DMS153 (cell line): ENCODE measurements at places on chromosomes 16 and 17.

DNA sequence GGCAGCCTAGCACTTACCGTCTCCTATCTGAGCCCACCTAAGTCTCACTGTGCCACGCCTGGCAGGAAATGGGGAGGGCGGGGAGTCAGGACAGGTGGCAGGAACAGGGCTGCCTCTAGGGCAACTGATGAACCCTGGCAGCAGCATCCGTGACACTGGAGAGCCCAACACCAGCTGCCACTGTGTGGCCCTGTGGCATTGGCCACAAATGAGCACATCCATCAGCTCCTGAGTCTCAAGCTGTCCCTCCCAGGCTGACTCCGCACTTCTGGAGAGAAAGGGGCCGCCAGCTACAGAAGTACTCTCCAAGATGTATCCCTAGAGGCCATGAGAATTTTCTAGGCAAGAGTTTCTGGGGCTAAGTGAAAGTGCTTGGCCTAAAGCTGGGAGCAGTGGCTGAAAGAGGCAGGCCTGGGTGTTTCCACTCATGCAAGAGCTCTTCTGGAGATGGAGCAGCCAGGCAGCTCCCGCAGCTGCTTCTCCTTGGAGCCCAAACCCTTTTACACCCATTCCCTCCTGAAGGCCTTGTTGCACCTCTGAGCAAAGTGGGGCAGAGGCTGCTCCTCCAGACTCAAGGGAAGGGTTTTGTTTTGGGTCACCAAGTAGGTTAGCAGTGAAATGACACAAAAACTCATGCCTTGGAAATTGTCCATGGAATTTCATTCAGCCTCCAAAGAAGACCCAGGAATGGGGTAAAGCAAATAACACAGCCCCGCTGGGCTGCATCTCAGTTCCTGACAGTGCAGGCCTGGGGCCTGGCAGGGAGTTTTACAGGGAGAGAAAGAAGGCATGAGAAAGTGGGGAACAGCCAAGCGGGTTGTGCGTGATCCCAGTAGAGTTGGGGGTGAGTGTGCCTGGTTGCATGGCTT, 25.8 kb downstream of the PEMT start:
- no peak for DNase-seq

GRCh38 chr17:39995438-39995837, 14.8 kb downstream of the PSMD3 start:
- no peak for DNase-seq

GRCh38 chr17:2749784-2750181, 331 bp upstream of the CCDC92B start:
- DNase-seq: no peak

- no peak for DNase-seq
These were observed 57.1 kb downstream of the SCNN1B start for GRCh38 chr16:23359092-23359760.

DNA sequence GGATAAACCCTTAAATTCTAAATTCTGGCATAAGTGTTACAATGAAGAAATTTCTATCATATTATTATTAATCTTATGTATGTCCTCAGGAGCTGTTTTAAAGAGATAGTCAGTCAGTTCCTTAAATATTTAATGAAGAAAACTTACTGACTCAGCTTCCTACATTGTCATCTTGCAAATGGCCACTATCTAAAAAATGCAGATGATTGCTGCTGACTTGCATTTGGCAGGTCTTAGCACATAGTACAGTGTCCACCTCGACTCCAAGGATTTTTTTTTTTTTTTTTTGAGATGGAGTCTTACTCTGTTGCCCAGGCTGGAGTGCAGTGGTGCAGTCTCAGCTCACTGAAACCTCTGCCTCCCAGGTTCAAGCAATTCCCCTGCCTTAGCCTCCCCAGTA, 55.1 kb upstream of the CORO6 start:
- no peak for DNase-seq

- no peak for DNase-seq
These were observed 224.2 kb downstream of the CYB561 start for GRCh38 chr17:63221939-63222338.

- no peak for DNase-seq
These were observed 124.0 kb downstream of the ABCA8 start for GRCh38 chr17:68831170-68831569.

GRCh38 chr17:75394332-75394918, 11.1 kb downstream of the GRB2 start:
- DNase-seq: no peak

DNA sequence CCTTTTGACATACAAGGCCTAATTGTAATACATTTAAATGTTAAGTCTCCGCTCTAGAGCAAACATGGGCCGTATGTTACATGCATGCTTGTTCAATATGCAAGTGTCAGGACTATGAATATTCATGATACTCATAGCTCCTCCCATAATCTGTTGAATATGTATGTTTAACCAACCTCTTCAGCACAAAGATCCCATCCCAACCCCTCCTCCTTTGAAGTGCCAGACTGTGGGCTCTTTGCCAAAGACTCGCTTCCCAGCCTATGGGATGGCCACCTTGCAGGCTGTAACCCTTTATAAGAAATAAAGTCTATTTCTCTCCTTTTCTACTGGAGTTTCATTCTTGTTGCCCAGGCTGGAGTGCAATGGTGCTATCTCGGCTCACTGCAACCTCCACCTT, 156.2 kb downstream of the ABCC12 start:
- DNase-seq: no peak

- DNase-seq: no peak
These were observed 105.1 kb upstream of the SDK2 start for GRCh38 chr17:73749337-73749823.

DNA sequence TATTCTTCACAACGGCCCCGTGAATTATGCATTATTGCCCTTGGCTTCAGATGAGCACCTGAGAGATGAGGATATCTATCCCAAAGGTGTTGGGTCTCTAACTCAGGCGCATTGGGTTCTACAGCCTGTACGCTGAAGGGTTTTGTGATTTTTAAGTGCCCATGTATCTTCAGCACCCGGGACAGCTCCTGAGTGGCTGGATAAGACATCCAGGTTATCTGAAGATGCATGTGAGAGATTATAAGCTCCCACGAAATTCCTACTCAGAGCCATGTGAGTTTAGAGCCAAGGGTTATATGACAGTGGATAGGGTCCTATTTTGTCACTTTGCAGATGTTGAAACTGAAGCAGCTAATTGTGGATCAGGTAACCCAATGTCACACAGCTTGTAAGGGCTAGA, 612.3 kb upstream of the EEF2KMT start:
- DNase-seq: no peak

DNA sequence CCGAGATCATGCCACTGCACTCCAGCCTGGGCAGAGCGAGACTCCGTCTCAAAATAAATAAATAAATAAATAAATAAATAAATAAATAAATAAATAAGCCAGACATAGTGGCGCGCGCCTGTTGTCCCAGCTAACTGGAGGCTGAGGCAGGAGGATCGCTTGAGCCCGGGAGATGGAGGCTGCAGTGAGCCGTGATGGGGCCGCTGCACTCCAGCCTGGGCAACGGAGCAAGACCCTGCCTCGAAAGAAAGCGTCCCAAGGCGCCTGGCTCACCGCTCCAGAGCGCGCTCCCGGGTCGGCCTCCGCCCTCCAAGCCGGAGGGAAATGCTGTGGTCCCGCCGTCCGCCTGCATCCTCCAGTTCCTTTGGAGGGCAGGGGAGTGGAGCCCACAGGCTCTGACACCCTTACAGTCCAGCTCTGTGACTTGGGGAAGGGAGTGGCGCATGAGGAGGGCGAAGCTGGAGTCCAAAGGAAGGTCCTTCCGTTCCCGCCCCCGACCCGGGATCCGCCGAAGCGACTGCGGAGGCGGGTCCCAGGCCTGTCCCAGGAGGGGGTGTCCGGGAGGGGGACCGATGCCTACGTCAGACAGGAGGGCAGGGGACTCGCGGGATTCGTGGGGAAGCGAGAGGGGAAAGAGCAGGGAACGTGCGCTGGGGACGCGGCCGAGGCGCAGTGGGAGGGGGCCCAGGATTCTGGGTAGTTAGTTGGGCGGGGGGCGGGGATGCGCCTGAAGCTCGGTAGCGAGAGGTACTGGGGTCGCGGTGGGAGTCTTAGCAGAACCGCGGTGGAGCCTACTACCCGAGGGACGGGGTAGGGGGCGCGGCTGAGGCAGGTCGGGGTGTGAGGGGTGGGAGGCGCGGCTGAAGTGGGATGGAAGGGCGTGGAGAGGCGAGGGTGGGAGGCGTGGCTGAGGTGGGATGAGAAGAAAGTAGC, 8.4 kb upstream of the TRPV2 start:
- DNase-seq: no peak

DNA sequence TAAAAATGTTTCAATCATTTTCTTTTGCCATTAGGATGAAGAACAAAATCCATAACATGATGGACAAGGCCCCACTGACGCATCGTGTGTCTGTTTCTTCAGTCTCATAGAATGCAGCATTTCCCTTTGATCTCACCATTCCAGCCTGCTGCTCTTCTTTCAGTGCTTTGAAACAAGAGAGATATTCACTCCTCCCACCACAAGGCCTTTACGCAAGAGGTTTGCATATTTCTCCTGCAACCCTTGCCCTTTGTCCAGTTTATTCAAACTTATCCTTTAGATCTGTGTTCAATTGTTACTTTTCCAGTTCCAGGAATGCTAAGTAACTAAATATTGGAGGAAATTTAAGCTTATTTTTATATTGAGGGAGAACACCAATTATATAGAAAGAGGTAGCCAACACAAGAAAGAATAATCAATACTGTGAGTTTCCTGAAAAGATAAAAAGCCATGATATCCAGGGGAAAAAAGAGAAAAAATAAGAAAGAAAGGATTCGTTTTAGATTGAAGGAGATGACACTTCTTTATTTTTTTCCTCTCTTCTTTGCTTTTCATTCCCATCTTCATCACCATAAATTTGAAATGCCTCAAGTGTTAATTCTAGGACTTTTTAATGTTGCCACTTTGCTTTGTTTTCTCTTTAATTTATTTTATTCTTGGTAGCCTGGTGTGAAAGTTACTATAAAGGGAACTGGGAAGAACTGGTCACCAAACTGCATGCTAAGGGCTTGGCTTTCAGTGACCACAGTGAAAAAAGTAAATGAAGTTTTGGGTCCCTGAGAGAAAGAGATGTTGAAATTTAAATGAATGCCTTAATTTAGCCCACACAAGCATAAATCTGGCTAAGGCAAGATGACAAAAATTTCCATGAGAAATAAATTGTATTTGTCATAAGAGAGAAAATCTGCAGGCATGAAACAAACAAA, 102.1 kb downstream of the KIF2B start:
- no peak for DNase-seq

DNA sequence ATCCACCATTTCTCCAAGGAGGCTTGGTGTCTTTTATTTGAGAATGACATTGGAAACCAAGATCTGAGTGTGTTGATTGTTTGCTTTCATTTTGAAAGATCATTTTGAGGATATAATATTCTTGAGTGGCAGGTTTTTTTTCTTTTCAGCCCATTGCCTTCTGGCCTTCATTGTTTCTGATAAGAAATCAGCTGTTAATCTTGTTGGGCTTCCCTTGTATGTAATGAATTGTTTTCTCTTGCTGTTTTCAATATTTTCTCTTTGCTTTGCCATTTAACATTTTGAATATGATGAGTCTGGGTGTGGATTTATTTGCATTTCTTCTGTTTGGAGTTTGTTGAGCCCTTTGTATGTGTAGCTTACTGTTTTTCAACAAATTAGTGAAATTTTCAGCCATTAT, 22.0 kb downstream of the PRSS54 start:
- DNase-seq: no peak

DNA sequence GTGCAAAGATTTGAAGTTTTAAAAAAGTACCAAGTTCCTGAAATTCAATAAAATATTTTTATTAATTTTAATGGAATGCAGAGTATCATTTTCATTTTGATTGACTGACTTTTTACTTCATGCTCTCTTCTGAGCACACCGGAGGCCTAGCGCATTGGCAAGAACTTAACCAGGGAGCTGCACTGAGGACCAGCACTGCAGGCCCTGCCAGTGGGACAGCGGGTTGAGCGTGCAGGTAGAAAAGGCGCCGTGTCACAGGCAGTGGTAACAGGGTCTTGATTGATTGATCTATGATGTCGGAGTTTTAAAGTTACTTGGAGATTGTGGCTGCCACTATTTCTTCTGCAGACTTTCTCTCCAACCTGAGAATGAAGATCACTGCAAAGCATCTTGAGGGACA, 43.7 kb downstream of the WDR45B start:
- no peak for DNase-seq

GRCh38 chr17:77744066-77744988, 214.2 kb upstream of the TNRC6C start:
- DNase-seq: no peak

DNA sequence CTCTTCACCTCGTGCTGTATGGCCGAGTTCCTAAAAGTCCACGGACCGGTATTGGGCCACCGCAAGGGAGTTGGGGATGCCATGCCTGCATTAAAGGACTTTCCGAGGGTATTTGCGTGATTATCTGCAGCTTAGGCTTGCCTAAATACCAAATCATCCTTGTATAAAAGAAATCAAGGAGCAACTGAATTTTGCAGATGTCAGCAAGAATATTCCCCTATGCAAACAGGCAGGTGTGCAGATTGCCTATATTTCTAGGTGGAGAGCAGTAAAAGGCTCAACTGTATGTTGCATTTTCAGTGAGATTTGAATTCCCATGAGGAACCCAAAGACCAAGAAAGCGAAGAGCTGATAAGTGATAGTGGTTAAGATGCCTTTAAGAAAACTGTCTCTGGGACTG, 452.3 kb downstream of the CDH11 start:
- no peak for DNase-seq

GRCh38 chr16:2532494-2533141, 1.4 kb upstream of the CEMP1 start:
- DNase-seq: no peak

- DNase-seq: no peak
These were observed 32.1 kb downstream of the NDE1 start for GRCh38 chr16:15682105-15682570.

- no peak for DNase-seq
These were observed 756 bp downstream of the KLHL11 start for GRCh38 chr17:41864498-41864835.

DNA sequence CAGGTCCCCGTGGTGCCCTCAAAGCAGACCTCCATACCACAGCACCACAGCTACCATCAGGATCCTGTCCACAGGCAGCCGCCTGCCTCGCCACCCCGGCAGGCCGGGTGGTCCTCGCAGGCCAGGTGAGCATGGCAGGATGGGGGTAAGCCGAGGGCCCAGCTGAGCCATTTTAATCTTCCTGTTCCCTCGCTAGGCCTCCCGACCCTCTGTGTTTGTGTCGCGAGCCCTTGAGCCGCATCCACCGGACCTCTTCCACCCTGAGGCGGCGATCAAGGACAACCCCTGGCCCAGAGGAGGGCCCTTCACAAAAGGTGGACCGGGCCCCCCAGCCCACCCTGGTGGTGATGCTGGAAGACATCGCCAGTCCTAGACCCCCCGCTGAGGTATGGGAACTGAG, 2.0 kb downstream of the PRR14 start:
- no peak for DNase-seq

- DNase-seq: no peak
These were observed 4.3 kb downstream of the CNTNAP1 start for GRCh38 chr17:42686520-42687128.
